ENCODE measurements at places on chromosomes 13 and 19.

GRCh38 chr13:51920786-51921185 is 59.0 kb downstream of the CCDC70 start:
- no peaks in the 10 kb centered on the region for H3K4me1 ChIP-seq
- no peak overlapping the region for H3K4me3 ChIP-seq
- peaks cover 29% of the 10 kb centered on the region for H3K27me3 ChIP-seq
- no peak for DNase-seq
- no peaks in the 10 kb centered on the region for H3K36me3 ChIP-seq

GRCh38 chr13:27081893-27082679 is 89.5 kb downstream of the USP12 start:
- H3K27ac ChIP-seq, result no peak overlapping the region
- H3K4me1 ChIP-seq, result peaks cover 19% of the 10 kb centered on the region
- peaks cover 20% of the 10 kb centered on the region for H3K36me3 ChIP-seq

- H3K4me1 ChIP-seq, result peaks cover 6% of the 10 kb centered on the region
- H3K27ac ChIP-seq, result peak overlapping the region; percentile 65
- H3K4me3 ChIP-seq, result peak overlapping the region; percentile 61
- no peaks in the 10 kb centered on the region for H3K27me3 ChIP-seq
These were observed 21.0 kb downstream of the TNFSF9 start for GRCh38 chr19:6551607-6552450.

- no peaks in the 10 kb centered on the region for H3K4me1 ChIP-seq
- H3K27ac ChIP-seq, result no peak overlapping the region
- H3K36me3 ChIP-seq, result peaks cover 4% of the 10 kb centered on the region
- H3K4me3 ChIP-seq, result no peak overlapping the region
These were observed 47.2 kb downstream of the CHST8 start for GRCh38 chr19:33668968-33669367.

DNA sequence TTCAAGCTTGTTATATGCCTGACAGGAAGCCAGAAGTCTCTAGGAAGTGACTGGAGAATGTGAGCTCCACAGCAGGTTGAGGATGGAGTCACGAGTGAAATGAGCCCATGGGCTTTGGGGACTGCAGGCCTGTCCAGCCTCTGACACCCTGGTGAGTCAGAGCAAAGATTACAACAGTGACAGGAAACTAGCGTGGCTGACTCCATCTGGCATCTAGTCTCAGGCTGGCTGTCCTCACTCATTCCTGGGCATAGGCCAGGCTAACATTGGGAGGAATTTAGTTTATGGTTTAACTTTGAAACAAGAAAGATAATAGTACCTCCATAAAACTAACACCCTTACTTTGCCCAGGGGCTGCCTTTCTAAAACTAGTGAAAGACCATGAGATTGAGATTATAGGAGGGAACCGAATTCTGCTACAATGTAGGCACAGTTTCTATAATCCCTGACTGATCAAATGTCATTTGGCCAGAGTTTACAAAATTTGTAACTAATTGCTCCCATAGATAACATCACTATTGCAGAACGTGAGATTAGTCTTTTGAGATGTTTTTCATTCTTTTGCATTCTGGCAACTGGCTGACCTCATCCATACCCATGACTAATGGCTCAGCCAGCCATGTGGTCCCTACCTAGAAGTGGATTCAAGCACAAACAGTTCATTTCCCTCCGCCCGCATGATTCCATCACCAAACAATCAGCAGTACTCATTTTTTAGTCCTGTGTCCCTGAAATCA is 28.4 kb downstream of the PSG1 start:
- H3K27me3 ChIP-seq, result peaks cover 16% of the 10 kb centered on the region
- no peak for DNase-seq
- peaks cover 4% of the 10 kb centered on the region for H3K4me1 ChIP-seq
- peaks cover 3% of the 10 kb centered on the region for H3K36me3 ChIP-seq
- H3K4me3 ChIP-seq, result no peak overlapping the region
- no peak overlapping the region for H3K27ac ChIP-seq

- no peaks in the 10 kb centered on the region for H3K27me3 ChIP-seq
- H3K4me3 ChIP-seq, result no peak overlapping the region
- DNase-seq, result no peak
- H3K27ac ChIP-seq, result no peak overlapping the region
These were observed 16.5 kb upstream of the ATP8B3 start for GRCh38 chr19:1828279-1829238.

GRCh38 chr13:23824371-23824770 is 64.8 kb downstream of the MIPEP start:
- H3K27ac ChIP-seq, result no peak overlapping the region
- H3K27me3 ChIP-seq, result no peaks in the 10 kb centered on the region
- H3K36me3 ChIP-seq, result no peaks in the 10 kb centered on the region
- H3K4me3 ChIP-seq, result no peak overlapping the region

All from effector memory CD8-positive, alpha-beta T cell (primary cell).